ENCODE measurements at places on chromosomes 1 and 21.

- DNase-seq, result peak; percentile 43
These were observed 74.3 kb downstream of the TNFSF18 start for GRCh38 chr1:172976222-172977041.

DNA sequence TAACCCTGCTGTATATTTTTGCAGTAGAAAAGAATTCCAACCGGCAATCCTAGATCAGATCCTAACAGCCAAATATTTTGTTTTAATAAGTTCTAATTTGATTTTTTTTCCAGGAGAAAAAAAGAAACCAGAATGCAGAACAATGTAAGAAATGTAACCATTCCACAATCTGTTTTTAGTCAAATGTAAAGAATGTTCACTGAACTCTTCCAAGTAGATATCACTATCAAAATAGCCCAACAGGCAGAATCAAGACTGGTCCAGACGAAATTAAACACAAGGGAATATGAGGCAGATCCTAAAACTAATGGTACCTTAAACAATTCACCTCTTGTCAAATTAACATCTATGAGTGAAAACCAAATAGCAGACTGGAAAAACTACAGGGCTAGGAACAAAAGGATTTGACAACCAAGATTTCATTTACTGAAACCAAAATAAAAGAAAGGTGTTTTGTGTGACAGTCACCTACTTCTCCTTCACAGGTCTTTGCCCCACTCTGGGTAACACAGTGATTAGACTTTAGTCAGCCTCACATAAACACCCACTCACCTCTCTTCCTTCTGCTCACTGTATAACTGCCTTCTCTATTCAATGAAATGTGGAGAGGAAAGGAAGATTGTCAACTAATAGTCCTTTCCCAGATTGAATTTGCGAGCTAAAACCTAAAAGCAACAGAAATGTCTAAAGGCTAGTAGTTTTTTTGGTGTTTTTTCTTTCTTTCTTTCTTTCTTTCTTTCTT, 137.9 kb downstream of the FAF1 start:
- DNase-seq, result peak; percentile 18

- no peak for DNase-seq
These were observed 26.9 kb downstream of the ETS2 start for GRCh38 chr21:38832664-38833063.

DNA sequence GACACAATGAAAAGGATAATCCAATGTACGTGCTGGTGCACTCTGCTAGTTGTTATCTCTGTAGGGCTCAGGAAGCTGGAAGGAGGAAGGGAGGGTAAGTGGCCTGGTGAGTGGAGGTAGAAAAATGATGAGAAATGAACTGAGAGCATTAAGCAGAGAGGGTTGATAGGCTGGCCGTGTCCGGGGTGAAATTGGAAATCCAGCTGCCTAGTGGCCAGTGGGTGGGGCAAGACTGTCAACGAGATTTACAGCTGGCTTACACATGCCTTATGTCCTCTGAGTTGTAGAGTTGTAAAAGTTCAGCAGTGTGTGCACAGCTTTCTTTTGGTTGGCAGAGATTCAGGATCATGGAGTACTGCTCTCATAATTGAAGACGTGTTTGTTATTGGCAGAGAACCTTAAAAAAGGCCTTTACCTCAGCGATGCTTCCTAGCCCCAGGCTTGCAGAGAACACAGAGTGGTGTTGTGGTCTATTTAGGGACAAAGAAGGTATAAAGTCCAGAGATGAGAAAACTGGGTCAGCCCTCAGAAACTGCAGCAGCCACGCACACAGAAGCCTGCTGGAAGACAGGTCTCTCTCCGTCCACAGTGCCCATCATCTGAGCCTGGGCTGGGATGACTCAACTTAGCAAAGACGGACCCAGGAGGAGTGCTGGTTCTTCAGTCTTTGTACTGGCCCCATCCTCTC, 132.4 kb downstream of the EDEM3 start:
- DNase-seq, result peak; percentile 91

- DNase-seq, result no peak
These were observed 611 bp upstream of the ZSWIM5 start for GRCh38 chr1:45206808-45207623.

GRCh38 chr1:44616991-44617702, 57.1 kb downstream of the TMEM53 start:
- DNase-seq, result peak; percentile 48

Measured in fibroblast of upper back skin (primary cell).